ENCODE measurements at places on chromosomes 16 and 17.

DNA sequence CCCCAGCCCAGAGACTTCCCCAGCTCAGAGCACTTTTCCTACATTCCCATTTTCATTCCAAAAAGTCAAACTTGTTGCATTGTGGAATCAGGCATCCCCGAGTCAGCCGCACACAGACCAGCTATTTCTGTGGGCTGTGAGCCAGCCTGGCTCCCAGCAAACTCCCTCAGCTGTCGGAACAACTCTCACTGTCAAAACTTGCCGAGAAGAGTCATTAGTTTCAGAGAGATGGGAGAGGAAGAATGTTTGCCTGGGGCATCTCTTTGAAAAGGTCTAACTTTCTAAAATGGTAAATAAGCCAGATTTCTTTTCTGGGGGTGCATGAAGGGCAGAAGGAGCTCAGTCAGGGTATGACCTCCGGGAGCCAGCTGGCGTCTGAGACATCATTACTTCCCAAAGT is 280.0 kb downstream of the TMEM114 start:
- DNase-seq: no peak

- DNase-seq: no peak
These were observed 268.8 kb upstream of the RPL38 start for GRCh38 chr17:73934696-73935095.

GRCh38 chr16:87317750-87318644 is 805 bp upstream of the C16orf95 start:
- DNase-seq: no peak

GRCh38 chr17:78826836-78827509 is 13.6 kb downstream of the USP36 start:
- no peak for DNase-seq

DNA sequence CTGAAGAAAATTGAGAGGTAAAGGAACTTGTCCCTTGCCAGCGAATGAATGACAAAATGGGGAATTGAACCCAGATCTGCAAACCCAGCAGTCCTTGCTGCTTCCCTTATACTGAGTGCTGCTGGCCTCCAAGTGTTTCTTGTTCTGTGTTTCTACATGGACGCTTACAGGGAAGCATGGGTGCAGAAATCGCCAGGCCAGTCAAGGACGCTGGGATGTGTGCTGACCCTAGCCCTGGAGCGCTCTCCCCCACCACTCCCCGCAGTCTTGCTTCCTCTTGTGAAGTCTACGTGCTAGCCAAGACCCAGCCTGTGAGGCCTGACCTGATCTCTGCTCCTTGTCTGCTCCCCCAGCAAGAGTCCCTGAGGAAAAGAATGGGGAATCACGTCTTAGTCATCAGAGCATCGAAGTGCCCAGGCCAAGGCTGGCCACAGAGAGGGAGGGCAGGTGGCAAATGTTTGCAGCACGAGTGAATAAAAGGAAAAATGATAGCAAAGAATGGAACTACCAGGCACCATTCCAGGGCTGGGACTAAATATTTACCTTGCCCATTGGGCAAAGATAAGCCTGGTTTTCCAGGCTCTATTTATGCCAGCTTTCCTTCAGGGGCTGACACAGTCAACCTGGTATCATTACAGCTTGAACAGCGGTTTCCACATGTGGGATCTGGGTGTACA is 17.4 kb downstream of the CA4 start:
- no peak for DNase-seq

- DNase-seq: no peak
These were observed 26.4 kb upstream of the CLEC3A start for GRCh38 chr16:77995843-77996455.

Measured in esophagus squamous epithelium (tissue), 5 donors.